Left ventricle myocardium inferior (tissue), 1 donor: ENCODE measurements at places on chromosomes 7 and 10.

GRCh38 chr7:129741743-129742213 is 130.3 kb downstream of the NRF1 start:
- no peak for DNase-seq

DNA sequence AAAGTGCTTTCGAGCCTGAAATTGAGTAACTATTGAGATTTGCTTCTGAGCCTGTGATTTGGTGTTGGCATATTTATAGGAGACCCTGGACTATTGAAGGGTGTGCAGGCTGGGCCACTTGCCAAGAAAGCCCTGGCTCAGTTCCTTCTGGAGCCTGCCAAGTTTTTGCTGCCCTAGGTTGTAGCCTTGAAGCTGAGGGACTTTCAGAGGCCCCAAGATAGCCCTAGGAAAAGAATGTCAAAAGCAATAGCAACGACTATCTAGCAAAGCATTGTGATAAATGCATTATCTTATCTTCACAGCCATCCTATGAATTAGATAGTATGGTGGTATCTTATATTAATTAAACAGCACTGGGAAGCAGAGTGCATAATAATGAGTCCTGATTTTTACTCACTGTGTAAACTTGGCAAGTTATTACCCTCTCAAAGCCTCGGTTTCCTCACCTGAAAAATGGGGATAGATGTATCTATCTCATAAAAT is 473.7 kb upstream of the PODXL start:
- DNase-seq, result peak; percentile 71

- DNase-seq, result no peak
These were observed 3.6 kb downstream of the GPR158 start for GRCh38 chr10:25178411-25178810.

- DNase-seq, result no peak
These were observed 27.4 kb downstream of the TAX1BP1 start for GRCh38 chr7:27767374-27767773.

DNA sequence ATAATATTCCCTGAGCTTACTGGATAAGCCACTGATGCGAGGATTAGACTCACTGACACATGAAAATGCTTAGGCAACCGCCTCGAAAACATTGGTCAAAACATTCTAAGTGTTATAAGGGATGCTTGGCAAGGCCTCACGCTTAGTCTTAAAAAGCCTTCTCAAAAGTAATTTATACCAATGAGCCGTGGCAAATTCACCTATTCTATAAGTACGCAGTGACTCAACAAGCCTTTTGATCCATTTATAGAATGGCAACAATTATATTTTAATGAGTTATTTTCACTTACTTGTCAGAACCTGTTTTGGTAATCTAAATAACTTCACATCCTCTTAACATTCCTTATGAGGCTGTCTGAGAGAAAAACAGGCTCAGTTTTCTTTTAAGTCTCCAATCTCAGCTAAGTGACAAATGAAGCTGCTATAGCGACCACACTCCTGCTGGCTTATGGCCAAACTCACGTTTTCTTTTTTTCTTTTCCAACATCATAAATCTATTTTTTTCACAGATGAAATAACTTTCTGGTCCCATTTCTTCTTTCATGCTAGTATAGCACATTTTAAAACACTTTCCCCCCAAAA is 121.2 kb upstream of the AFAP1L2 start:
- DNase-seq, result no peak

- no peak for DNase-seq
These were observed 209.0 kb downstream of the LRMDA start for GRCh38 chr10:75640381-75640780.

GRCh38 chr10:79152423-79152817 is 83.7 kb downstream of the ZMIZ1 start:
- DNase-seq, result no peak

- DNase-seq, result peak; percentile 97
These were observed at the start of gene CUEDC2 for GRCh38 chr10:102432162-102432950. CUEDC2 (minus strand) TSS chr10:102432574; CDS start chr10:102425188, 7,386 bp downstream.

GRCh38 chr7:99258501-99258900 is 14.1 kb upstream of the MYH16 start:
- no peak for DNase-seq
